ENCODE measurements at places on chromosomes 1 and 21.

DNA sequence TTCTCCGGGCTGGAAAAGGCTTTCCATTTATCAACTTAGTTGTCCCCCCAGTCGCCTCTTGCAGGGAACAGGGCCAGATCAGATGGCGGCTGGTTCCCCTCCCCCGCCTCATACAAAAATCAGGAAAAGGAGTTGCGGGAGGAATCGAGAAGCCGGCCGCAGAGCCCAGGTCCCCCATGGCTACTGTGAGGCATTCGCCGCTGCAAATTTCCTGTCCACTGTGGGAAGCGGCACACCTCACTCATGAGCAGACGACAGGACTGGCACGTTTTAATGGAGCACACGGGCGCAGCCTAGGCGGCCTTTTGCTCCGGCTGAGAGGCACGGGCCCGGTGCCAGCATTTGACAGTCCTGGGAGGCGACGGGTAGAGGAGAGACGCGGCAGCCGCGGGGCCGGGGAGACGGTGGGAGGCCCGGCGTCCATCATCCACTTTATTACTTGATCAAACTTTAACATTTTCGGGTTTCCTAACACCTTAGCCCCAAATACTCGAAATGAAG, 1.1 kb downstream of the GNG4 start:
- DNase-seq: no peak

GRCh38 chr1:43549921-43550597, 19.4 kb downstream of the PTPRF start:
- DNase-seq: no peak

DNA sequence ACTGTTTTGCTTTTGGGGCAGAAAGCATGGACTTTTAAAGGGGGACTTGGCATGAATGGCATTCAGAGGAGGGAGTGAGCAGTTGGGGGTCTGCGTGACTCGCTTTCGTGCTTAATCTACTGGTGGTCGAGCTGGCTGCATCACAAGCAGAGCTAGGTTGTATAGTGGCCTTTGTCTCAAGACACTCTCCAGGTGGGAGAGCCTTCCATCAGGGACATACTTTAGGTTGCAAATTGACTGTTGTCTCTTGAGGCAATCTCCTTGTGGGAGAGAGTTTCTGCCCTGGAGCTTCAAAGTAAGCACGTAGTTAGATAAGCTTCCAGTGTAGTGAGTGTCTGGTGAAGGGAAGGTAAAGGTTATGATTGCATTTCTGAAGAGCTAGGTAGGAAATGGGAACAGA, 93.9 kb downstream of the C1orf21 start:
- DNase-seq: no peak

DNA sequence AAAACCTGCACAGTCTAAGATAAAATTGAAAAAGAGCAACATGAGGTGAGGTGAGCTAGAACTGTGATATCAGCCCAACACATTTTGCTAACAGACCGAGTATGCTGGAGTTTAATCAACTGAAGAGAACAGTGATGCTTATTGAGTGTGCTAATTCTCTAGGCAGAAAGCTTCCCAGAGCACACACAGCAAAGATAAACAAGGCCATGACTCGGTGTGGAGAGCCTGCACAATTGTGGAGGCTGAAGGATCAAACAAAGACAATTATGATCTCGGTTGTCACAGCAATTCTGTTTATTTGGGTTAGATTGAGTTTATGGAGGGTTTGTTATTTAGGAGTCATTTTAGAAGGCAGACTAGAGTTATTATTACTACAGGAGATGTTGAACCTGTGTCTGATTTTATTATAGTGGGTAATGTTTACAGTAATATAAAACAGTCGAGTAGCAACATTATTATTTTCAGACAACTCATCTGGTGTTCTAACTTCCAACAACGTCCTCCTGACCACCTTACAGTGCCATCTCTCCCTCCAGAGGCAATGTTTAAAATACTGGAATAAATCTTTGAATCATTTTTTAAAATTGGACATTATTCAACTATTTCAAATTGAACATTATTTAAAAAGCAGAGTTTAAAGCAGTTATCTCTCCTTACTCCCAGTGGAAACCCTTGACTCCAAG, 40.2 kb downstream of the DPT start:
- no peak for DNase-seq

GRCh38 chr1:78156805-78157521, 111.2 kb downstream of the GIPC2 start:
- no peak for DNase-seq

DNA sequence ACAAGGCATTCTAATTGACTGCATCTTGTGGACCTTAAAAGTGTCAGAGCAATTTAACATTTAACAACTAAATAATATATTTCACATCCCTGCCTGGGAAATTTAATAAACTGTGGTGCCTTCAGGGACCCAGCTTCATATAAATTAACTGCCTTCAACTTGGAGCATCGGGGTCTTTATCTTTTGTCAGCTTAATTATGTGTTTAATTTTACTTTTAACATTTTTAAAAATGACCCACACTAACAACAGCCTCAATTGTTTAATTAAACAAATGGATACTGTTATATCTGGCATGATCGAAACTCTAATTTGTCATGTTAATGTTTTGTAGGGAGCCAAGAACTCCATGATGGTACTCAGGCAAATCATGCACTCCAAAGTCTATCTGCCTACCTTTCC, 389.3 kb upstream of the BEND5 start:
- DNase-seq: no peak

- DNase-seq: no peak
These were observed 511.0 kb downstream of the OMA1 start for GRCh38 chr1:58035523-58035922.

DNA sequence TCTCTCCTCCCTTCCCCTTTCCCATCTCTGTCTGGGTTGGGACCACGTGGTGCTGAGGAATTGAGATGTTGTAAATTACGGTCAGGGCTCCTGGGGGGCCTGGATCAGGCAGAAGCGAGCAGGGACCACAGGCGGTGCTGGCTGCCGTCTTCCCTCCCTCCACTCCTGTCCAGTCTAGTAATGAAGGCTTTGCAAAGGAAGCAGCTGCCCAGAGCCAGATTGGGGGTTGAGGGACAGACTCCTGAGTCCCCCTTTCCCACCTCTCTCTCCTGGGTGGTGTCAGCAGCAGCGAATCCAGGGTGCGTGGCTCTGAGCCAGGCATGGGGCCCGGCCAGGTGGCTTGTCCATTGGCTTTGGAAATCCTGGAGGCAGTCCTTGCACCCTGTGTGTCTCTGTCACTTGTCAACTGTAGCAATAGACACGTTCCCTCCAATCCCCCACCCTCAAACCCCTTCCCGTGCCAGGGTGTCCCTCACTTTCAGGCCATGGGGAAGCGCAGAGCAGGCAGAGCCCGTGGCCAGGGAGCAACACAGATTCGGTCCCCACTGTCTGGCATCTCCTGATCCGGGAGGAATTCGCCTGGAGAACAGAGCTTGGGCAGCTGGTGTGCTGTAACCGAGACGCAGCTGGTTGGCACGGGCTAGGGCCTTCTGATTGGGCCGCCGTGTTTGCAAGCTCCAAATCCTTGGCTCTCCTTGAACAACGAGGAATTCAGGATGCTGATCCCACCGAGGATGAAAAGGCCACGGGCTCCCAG, 64.8 kb upstream of the WNT4 start:
- DNase-seq: no peak

DNA sequence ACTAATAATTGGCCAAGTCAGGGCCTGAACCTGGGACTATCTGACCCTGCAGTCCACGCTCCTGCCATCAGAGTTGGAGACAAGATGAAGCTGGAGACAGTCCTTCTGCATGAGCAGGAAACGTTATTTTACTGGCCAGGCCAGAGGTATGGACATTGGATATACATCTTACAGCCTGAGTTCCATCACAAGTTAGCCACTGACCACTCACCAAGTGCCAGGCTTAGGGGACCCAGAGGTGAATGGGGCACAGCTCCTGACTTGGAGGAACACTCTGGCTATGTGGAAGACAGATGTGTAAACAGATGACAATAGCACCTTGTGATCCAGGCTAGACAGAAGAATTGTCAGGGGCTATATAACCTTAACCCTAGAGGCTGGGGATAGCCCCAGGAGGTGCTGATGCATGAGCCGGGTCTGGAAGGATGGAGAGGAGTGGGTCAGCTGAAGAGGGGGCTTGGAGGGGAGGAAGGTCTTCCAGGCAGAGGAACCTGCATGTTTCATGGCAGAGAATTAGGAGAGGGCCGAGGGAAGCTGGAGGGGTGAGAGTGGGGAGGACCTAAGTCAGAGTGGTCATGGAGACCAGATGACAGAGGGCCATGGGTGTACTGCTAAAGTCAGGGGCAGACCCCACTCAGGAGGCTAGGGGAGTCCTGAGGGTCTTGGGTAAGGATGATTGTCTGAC, 52.5 kb upstream of the DMRTB1 start:
- DNase-seq: no peak

DNA sequence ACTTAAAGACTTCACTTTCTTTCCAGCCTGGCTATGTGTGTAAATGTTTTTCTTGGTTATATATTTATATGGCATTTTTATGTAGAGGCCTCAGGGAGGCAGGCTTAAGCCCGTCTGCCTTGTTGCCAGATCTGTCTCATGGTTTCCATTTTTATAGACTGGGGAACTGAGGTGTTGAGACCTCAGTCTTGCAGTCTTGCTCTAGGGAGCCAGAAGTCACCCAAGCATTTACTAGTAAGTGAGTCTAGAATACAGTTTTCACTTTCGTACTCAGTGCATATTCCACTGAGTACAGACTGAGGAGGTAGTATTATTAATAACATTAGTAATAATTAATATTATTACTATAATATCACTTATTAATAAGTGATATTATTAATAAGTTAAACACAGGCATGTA, 161.4 kb downstream of the UCK2 start:
- no peak for DNase-seq

- no peak for DNase-seq
These were observed 13.5 kb downstream of the MRPS6 start for GRCh38 chr21:34086887-34087306.

DNA sequence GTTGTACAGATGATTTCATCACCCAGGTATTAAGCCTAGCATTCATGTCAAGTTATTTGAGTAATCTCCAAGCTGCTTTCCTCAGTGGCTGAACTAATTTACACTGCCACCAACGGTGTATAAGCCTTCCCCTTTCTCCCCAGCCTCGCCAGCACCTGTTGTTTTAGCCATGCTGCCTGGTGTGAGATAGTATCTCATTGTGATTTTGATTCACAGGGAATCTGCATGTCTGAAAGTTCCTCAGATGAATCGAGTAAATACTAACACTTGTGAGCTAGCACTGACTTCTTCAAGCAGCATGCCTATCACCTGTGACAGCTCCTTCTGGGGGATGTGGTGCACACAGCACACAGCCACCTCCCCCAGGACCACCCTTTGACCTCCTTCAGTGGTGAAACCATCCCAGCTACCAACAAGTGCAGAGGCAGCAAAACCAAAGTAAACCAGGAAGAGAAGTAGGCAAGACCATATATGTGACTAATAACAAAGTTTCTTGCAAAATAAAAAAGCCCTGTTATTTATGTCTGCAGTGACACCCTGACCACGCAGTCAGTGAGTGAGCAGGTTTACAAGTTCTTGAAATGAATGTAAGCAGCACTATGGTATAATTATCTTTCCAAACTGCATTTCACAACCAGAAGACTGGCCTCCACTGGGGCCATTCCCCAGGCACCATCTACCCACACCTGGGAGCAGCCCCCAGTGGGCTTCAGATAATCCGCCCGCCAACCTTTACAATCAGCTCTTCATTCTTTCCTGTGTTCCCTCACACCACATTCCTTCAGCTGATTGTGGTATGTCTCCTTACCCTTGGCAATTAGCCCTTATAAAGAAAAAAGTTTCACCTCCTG, 173.8 kb downstream of the ETS2 start:
- DNase-seq: peak; percentile 42

DNA sequence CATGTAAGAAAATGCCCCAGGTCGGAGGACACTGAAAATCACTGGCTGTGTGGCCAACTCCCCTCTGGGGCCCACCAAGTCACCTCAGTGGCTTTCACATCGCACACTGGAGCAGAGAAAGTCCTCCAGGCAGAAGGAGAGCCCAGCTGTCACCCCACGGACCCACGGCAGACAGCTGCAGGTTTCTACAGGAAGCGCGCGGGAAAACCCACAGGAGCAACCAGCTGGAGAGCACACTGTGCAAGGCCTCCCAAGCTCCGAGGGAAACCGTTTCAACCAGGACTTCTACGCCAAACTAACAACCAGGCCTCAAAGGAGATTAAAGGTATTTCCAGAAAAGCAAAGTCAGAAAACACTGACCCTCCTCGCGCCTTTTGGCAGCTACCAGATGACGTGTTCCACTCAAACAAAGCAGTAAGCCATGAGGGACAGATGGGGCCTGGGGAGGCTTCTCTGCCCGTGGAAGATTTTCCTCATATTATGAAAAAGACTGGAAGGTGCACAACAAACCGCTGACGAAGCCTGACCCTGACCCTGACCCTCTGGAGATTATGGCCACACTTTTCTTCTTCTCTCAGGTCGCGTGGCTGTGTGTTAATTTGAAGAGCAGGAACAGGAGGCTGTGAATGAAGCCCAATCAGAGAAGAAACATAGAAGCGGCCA, 21.0 kb downstream of the WDR4 start:
- DNase-seq: no peak

GRCh38 chr1:200896531-200897196, 2.0 kb downstream of the INAVA start:
- no peak for DNase-seq

DNA sequence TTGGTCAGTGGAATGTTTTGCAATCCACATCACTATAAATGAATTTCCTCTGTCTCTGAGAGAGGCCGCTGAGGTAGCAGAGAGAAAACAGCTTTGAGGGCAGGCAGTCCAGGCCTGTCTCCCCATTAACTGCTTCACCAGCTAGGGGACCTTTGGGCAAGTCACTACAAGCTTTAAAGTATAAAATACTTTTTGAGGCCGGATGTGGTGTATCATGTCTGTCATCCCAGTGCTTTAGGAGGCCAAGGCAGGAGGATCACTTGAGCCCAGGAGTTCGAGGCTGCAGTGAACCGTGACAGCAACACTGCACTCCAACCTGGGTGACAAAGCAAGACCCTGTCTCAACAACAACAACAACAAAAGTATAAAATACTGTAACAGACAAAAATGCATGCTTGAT, 6.4 kb downstream of the IL6R start:
- DNase-seq: no peak

DNA sequence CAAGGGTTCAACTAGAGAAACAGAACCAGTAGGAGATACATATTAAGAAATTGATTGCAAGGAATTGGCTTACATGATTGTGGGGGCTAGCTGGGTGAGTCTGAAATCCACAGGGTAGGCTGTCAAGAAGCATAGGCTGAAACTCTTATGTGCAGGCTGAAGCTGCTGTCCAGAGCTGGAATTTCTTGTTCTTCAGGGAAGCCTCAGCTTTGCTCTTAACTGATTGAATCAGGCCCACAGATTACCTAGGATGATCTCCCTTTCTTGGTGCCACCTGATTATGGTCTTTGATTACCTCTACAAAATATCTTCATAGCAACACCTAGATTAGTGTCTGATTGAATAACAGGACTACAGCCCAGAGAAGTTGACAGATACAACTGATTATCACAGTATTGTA, 22.5 kb upstream of the FRRS1 start:
- no peak for DNase-seq

DNA sequence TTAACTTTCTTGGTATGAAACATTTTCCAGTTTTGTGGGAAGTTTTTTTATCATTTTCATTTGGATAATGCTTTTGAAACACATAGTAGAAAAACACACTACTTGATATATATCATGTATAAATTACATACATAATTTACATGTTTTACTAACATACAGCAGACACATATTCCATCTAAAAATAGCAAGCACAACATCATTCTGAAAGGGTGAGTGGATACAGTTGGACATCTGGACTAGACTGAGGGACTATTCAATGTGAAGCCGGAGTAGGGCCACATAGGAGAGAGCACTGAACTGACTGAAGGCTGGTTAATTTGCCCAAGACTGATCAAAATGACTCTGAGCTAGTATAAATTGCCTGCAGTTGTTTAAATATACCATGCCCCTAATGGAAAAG, 11.7 kb downstream of the CDKN2C start:
- no peak for DNase-seq

GRCh38 chr1:15288173-15288926, 41.3 kb downstream of the FHAD1 start:
- no peak for DNase-seq
